ENCODE measurements at places on chromosomes 3 and 15.

DNA sequence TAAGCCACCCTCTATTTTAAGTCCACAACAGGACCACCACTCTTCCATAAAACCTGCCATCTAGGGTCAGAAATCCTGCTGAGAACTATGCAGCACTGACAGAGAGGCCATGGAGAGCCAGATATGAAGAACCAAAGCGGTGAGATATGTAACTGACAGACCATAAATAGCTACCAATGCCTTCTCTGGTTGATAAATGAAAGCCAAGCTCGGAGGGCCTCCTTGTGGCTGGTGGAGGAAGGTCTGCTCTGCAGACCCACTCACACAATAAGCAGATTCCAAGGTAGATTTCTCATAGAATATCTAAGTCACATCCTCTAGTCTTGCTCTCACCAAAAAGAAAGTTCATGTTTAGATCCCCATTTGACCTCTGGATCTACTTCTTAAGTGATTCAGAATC lies 38.9 kb downstream of the RYK start:
- DNase-seq, result peak; percentile 23

DNA sequence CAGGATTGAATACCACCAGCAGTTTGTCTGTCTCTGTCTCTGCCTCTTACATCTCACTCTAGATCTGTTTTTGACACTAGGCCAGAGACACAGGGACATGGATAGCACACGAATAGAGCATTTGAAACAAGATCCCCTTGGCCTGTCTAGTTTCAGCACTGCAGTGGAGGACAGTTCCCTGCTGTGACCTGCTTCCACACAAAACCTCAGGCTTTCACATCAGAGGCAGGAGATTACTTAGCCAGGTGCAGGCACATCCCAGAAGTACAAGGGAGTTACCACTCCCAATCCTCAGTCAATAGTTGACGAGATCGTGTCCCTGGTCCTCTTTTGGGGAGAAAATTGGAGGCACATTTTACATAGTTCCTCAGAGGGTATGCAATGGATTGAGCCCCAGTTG lies 34.0 kb upstream of the CCK start:
- DNase-seq, result peak; percentile 1

GRCh38 chr15:25094519-25094918 lies 139.7 kb downstream of the SNRPN start:
- no peak for DNase-seq

DNA sequence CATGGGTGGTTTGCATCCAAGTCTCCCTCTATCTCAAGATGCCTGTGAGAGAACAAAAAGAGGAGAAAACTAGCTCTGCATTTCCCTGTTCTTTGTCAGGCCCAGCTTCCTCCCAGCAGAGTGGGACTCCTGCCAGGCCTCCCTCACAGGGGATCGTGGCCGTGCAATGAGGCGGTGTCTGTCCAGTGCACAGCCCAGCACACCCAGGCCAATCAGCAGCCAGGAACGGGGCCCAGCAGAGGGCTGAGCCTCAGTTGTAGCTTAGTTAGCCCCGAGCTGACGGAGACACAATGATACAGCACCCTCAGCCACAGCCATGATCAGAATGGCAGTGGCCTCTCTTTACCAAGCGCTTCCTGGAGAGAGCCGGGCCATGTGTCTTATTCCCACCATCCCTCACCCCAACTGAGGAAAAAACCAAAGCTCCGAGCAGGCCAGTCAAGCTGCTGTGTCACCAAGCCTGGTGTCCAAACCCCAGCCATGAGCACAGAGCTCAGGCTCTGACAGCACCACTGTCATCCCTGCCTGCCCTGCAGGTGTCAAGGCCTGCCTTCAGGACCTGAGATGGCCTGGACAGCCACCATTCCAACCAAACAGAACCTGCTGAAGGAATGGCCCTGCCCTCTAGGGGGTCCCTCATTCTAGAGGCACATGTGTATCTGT lies 71.1 kb downstream of the DNAJB8 start:
- DNase-seq, result no peak

GRCh38 chr3:23735062-23735461 lies 70.7 kb upstream of the UBE2E1 start:
- no peak for DNase-seq

GRCh38 chr3:33074217-33075067 lies 22.5 kb downstream of the GLB1 start:
- DNase-seq, result peak; percentile 43

- DNase-seq, result peak; percentile 2
Observed at GRCh38 chr3:27721717-27722564, at the start of gene EOMES. Gene EOMES (minus strand): TSS chr3:27722323. CDS start chr3:27722294, 29 bp downstream.

DNA sequence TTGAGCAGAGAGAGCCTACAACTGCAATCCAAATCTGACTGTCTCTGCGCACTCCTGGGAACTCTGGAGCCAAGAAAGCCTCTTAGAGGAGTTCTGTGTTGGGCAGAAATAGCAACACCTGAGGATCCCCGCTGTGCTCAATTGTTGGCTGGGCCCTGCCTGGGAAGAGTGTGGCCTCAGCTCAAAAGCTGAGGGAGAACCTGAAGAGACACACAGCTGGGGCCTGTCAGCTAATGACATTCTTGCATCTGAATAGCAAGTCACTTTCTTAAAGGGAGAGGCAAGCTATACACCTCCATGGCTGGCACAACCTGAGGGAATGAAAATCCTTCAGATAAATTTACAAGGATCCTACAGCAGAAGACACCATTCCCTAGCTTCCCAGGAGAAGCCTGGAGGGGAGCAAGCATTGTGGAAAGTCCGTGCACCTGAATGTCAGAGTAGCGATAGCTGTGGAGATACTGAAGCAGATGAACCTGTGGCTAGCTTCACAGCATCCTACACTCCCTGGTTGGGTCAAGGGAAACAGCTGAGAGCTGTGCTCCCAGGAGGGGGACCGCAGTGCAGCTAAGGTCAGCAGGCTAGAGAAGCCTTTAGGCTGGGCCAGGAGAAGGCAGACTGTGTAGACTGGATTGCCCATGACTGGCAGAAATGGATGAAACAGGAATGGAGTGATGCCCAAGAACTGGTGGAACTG lies 159.9 kb upstream of the PFN2 start:
- no peak for DNase-seq

DNA sequence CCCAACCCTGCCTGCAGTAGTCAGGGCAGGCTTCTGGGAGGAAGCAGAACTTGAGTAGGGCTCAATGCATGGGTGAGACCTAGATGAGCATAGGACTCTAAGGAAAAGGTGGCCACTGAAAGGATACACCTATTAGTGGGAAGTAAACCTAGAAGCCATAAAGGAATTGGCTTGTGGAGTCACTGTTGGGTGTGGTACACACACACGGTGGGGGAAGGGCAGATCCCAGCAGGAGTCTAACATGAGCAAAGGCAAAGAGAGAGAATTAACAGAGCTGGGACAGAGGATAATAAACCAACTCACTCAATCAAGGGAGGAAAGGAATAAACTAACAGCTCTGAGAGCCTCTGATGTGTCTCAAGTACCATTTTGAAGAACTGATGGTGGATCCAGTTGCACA lies 23.1 kb downstream of the DAPK2 start:
- DNase-seq, result no peak

DNA sequence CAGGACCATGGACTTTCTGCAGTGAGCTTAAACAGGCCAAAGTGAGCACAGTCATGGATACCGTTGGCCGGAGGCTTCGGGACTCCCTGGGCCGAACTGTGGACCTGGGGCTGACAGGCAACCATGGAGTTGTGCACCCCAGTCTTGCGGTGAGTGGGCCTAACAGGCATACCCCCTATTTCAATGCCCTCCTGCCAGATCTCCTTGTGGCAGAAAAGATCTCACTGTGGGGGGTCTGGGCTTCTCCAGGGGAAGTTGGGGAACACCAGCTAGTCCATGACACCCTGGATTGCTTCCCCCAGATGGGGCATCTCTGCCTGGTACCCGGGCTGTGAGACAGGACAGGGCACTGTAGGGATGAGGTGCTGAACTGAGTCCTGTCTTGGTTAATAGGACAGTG lies 29.5 kb downstream of the ACAD9 start:
- no peak for DNase-seq

GRCh38 chr15:73265536-73266153 lies 103.1 kb downstream of the HCN4 start:
- DNase-seq, result no peak

DNA sequence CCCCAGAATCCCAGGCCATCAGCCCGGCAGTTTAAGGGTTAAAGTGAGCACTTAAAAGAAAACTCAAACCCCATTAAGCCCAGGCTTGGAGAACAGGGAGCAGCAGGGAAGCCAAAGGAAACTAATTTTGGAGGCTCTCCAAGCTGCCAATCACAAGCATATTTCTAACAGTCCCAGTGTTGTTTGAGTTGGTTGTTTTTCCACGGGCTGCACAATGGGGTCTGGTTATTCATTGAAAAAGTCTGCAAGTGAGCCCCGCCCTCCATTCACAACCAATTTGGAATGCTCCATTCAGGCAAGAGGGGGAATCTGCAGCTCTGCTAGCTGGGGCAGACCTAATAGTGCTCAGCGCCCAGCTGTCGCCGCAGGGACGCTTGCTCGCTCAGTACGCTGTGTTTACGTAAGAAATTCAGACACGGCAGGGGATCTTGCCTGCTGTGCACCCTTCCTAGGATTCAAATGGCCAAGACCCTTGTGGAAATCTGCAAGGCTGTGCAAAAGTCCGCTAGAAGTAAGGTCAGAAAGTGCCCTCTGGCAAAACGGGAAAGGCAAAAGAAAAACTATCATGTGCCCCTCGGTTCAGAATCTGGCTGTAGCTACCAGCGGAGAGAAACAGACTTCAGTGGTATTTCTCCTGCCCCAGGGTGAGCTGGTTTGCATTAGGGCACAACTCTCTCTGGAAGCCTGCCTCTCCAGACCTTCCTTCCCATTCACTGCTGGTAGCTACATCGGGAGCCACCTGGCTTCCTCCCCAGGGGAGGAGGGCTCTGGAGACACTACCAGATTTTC lies 11.0 kb downstream of the ETV5 start:
- DNase-seq, result peak; percentile 86

DNA sequence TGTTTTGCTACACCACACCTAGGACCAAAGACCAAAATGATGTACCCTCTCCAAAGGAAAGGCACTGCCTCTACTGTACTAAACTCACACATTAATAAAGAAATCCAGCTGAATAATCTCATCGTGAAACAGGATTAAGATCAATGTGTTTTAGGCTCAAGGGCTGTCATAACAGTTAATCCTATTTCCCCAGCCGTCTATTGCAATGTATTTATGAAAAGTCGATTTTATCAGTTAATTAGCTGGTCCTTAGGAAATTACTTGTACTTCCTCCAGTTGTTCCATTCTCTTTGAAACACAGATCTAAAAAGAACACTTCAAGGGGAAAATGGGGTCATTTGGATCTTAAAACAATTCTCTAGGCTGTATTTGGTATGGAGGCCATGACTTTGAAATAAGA lies 8.5 kb downstream of the ETV5 start:
- no peak for DNase-seq

DNA sequence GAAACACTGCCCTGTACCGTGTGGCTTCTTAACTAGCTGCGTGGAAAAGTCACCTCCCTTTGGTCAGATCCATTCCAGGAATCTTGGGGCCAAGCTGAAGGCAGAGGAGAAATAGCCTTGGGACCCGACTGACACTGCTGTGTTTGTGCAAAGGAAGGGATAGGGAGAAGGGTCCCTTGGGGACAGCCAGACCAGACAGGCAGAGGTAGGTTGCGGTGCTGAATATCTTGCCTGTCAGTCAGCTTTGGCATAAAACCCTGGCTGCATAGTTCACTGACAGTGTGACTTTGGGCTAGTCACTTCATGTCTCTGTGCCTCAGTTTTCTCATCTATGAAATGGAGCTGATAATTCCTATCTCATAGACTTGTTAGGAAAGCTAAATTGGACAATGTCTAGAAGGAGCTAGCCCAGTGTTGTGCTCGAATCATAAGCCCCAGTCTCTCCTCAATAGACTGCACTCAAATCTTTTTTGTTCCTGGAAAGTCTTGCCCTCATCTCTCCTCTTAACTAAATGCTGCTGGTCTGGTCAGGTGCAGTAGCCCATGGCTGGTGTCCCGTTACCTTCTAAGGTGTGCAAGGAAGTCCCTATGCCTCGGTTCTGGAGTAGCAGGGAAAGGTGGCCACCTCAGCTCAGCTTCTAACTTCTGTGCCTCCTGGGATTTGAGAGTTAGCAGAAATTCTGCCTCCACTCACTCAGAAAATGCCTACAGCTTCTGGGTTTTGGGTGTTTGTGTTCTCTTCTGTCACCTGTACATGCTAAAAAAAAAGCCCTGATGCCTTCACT lies 25.8 kb downstream of the FGD5 start:
- DNase-seq, result no peak

- no peak for DNase-seq
Observed at GRCh38 chr3:43644443-43644842, 22.6 kb upstream of the ANO10 start.

GRCh38 chr3:19149368-19149767 lies 1.1 kb downstream of the KCNH8 start:
- DNase-seq, result no peak

DNA sequence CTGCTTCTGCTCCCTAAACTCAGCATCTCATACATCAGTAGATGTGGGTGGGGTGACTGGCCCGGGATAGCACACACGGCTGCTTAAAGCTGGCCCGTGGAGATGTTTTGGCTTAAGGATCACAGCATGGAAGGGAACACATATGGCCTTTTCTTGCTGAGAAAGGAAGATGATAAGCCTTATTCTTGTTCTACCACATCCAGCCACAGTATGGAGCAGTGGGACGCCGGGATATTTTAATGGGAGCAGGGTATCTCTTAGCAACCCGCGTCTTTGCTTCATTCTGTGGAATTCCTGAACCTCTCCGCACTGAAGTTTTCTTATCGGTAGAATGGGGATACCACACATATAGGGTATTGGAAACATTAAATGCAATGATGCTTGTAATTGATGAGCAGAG lies 94.1 kb upstream of the PROK2 start:
- no peak for DNase-seq

DNA sequence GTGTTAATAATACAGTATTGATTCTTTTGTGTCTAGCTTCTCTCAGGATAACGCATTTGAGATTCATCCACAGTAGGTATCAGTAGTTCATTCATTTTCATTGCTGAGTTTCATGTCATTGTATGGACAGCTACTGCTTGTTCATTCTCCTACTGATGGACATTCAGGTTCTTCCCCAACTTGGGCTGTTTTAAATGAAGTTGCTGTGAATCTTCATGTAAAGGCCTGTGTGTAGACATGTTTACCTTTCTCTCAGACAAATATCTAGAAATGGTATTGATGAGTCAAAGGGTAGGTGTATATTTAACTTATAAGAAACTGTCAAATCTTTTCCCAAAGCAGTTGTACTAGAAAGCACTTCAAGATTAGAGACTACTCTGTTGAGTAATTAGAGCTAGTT lies 26.7 kb downstream of the MCF2L2 start:
- no peak for DNase-seq

DNA sequence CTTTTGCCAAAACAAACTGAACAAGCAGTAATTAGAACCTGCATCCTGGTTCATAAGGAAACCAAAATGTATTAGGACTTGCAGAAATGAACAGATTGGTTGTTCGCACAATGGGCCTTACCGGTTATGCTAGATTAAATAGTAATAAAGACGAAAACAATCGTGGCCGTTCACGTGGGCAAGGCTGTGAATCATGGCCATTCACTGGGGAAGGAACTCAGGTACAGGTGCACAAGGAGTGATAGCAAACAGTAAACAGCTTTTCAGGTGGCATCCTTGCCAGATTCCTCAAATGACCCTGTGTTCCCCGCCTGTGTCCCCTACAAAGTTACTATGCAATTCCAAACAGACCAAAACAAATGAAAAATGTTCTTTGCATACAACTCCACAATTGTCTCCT lies 8.2 kb downstream of the LRIG1 start:
- no peak for DNase-seq

GRCh38 chr3:15783361-15783969 lies 14.3 kb downstream of the ANKRD28 start:
- no peak for DNase-seq

GRCh38 chr3:128241741-128242140 lies 88.5 kb downstream of the EEFSEC start:
- no peak for DNase-seq

- no peak for DNase-seq
Observed at GRCh38 chr3:29346828-29347227, 66.0 kb downstream of the RBMS3 start.

Data from NCI-H1092 treated with DMSO at 0.1 percent for 48 hours (cell line).